ENCODE measurements at places on chromosomes 3 and 15.

GRCh38 chr15:41411441-41411840, 5.5 kb upstream of the RTF1 start:
- no peak for DNase-seq

DNA sequence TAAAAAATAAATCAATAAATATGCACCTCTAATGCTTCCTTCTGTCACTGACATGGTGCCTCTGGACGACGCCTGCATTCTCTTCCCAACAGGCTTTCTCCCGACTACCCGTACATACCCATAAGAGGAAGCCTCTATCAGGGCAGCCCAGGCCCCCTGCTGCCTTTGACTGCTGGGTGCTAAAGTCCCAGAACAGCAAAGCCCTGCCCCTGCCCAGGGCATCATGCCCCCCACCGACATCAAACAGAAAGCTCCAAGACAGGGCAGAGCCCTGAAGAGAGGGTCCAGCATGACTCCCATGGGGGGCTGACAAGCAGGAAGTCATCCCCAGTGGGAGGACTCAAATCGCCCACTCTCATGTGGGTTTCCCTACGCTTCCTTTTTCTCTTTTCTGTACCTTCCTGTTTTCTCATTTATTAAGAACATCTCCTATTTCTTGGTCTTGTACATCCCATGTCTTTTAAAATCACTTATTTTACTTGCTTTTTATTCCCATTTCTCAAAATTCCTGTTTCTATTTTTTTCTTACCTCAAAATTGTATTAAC, 23.4 kb downstream of the XPC start:
- DNase-seq, result no peak

DNA sequence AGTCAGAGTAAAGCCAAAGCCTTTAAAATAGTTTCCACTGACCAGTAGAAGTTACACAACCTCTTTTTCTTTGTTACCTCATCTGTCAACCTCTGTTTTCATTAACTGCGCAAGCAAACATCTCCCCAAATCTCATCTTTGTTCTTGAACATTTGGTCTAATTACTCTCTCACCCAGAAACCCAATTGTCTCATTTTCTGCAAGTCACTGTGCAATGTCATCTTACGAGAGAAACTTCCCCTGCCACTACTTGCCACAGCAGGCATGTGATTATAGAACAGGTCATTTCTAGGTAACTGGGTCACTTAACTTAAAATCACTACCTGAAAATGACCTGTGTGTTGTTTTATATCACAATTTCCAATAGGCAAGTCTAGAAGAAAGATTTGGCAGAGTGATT, 159.4 kb downstream of the SI start:
- no peak for DNase-seq

DNA sequence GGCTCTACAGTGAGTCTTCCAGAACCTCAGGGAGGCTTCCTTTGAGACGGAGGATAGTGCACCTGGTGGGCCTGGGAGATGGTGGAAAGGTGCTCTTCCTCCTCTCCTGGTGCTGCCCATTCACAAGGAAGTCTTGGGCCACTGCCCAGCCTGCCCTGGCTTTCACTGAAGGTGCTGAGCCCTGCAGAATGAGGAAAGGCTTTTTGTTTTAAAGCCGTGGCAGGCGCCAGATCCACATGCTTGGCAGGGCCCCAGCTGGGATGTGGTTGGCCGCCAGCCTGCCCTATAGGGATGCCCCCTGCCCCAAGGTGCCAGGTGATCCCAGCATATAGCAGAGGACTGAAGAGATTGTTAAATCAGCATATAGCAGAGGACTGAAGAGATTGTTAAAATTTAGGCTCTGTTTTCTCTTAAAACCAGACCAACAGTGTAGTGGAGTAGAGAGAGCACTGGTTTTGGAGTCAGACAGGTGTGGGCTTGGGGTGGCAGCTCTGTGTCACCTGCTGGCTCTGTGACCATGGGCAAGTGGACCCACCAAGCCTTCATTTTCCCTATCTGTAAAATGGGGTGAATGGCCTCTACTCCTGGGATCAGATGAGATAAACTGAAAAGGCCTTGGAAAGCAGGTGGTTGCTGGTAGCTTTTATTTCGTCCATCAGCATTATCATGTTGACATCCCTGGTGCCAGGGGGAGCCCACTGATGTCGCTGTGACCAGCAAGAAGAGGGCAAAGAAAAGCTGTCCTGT, 53.3 kb downstream of the SLC6A6 start:
- no peak for DNase-seq

DNA sequence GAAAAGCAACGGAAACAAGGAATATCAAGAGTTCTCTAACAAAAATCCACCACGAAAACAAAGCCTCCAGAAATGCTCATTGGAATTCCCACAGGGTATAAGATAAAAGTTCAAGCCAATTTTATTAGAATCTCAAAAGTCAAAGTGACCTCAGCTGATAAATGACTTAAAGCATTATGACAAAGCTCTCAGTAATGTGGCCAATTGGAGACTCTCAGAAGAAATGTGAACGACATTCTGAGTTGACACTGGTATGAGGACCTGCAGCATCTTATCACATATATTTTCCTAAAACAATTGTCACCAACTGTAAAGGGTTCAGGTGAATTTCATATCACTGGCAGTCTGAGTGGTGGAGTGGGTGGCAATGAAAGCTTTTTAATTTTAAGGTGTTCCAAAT, 199.1 kb downstream of the FOXP1 start:
- DNase-seq, result no peak

- no peak for DNase-seq
These were observed 41.7 kb downstream of the RAB27A start for GRCh38 chr15:55247766-55248427.

DNA sequence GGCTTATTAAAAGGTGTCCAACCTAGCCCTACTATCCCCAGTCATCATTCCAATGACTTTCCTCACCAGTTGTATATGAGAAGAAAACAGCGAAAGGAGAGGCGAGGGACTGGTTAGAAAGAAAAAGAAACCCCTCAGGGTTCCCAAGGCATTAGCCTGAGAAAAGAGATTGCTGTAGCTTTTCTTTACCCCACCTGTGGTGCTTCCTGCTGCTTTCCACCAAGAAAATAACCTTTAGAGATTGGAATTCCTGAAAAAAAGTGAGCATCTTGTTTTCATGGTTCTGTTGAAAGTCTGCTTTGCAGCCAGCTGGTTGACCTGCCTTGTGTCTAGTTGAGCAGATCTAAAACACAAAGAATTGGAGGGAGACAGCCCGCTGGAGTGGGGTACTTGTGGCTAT, 196.4 kb downstream of the CADPS start:
- no peak for DNase-seq

DNA sequence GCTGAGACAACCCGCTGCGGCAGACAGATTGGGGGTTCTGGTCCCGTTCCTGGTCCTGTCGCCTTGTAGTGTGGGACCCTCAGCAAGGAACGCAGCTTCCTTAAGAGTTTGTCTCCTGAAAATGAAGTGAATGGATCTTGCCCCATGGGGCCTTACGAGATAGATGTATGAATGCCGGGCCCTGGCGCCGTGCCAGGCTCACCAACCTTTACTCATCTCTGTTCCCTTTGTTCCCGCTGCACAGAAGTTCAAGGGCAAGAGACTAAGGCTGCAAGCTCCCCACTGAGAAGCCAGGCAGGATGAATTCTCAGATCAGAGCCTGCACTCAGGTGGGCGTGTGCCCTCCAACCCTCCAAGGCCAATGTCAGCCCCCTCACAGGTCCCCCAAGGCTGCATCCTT, 162.7 kb upstream of the IQSEC1 start:
- DNase-seq, result no peak

- DNase-seq, result no peak
These were observed 43.1 kb downstream of the PDE8A start for GRCh38 chr15:85024509-85025336.

GRCh38 chr3:72214066-72214951, 429.4 kb upstream of the PROK2 start:
- DNase-seq, result no peak

GRCh38 chr3:175702956-175703355, 843.8 kb downstream of the NAALADL2 start:
- DNase-seq, result no peak

- DNase-seq, result no peak
These were observed 15.9 kb downstream of the COLQ start for GRCh38 chr3:15505479-15506165.

GRCh38 chr15:92719021-92719420, 63.4 kb upstream of the FAM174B start:
- DNase-seq, result no peak

DNA sequence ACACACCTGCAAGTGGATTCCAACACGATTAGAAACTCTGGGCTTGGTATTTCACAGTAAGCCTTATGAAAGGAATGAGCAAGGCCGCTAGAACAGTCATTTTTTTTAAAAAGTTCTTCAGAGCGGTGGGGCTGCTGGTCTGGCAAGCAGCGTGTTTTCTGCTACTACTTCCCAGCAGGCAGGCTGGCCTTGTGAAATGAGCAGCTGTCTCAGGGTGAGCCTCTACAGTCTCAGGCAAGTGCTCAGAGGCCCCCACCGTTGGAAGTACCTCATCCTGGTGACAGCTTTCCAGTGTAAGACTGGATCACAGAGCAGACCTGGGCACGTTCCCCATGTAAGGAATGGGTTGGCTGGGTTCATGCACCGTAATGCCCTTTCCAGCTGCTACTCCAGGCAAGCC, 119.2 kb downstream of the LRIG1 start:
- no peak for DNase-seq

- DNase-seq, result no peak
These were observed 358.5 kb downstream of the ZNF385D start for GRCh38 chr3:21392526-21392925.

- DNase-seq, result no peak
These were observed 611.5 kb downstream of the AGBL1 start for GRCh38 chr15:86691091-86691663.

DNA sequence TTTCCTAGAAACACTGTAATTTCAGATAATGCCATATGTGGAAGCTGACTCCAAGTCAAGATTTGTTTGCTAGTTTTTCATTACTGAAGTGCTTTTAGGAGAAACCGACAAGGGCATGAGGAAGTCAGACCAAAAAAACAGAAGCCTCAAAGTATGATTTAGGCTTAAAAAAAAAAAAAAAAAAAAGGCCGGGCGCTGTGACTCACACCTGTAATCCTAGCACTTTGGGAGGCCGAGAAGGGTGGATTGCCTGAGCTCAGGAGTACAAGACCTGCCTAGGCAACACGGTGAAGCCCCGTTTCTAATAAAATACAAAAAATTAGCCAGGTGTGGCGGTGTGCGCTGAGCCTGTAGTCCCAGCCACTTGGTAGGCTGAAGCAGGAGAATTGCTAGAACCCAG, 11.6 kb downstream of the RPL15 start:
- no peak for DNase-seq

All from stimulated activated CD4-positive, alpha-beta T cell treated with anti-CD3 and anti-CD28 coated beads, Interleukin-12 subunit alpha, Interleukin-12 subunit beta, amount 100 ng/mL, for 4 hours (primary cell).